ENCODE measurements at places on chromosomes 7 and 10.

DNA sequence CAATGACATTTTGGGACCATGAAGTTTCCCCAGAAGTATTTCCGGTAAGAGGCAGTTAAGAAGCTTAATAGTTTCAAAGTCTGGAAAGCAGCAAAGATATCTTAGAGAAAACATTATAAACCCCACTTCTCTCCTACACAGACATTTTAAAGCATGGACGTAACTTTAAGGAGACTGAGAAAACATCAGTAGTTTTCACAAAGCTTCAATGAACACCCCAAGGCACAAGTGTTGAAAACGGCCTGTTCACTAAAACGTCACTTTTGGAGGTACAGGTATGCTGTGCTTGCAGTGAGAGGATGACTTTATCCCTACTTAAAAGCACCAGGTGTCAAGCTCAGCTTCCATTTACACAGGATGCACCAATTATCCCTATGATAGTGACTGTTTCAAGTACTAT, 25.0 kb downstream of the NCOA4 start:
- DNase-seq, result no peak

GRCh38 chr10:15715619-15716227, 4.0 kb downstream of the ITGA8 start:
- DNase-seq, result no peak

DNA sequence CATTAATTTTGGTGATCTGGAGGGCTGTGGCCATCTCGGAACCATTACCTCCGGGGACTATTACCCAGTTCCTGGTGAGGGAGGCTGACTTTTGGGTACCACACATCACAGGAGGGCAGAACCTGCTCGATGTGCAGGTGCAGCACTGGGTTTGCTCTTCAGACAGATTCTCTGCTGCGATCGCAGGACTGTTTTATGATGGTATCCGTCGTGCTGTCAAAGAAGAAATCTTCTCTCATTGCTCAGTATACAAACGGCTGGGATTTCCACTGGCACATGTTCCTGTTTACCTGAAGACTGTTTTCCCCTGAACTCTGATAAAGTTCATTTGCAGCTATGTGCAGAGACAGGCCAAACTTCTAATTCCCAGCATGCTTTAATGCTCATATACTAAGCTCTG, 27.2 kb upstream of the SHH start:
- DNase-seq, result no peak

- no peak for DNase-seq
These were observed 391.4 kb downstream of the PLXDC2 start for GRCh38 chr10:20207653-20208052.

- no peak for DNase-seq
These were observed 294.6 kb downstream of the PTEN start for GRCh38 chr10:88157981-88158465.

- no peak for DNase-seq
These were observed 79.8 kb upstream of the MGMT start for GRCh38 chr10:129387258-129387525.

DNA sequence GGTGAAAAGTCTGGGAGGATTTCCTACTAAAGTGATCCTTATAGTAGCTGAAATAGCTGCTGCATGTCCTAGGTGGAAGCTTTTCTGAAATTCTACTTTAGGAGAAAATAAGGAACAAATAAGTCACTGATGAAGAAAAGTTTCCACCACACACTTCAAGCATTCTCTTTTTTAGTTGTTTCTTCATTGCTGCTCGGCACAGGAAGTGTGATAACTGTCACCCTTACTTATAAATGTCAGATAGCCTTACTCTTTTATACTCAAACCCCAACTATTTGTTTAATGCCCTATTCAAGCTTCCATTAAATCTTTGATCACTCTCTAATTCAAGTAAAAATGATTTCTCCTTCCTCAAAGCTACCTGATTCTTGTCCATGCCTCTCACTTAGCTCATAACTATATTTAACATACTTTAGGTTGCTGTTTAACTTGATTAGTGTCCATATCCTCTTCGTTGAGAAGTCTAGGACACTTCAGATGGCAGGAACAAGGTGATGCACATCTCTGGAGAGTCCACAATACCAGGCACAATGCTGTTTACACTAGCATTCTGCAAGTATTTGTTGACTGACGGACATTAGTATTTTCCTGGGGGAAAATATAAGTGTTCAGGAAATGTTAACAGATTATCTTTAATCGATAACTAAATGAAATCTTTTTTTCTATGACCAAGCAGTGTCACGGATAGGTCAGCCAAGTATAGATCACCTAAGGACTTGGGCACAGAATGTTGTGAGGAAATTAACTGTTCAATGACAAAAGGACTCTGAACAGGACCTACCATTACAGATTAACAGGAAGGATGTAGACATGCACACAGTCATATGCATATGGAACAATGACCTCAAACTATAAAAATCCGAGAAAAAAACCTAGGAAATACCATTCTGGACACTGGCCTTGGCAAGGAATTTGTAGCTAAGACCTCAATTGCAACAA, 67.4 kb downstream of the ZNF438 start:
- DNase-seq, result no peak

- no peak for DNase-seq
These were observed 574.5 kb downstream of the TYW1 start for GRCh38 chr7:67571026-67571545.
